Stimulated activated CD4-positive, alpha-beta T cell treated with anti-CD3 and anti-CD28 coated beads, TNF-alpha, amount 100 ng/mL, for 48 hours (primary cell): ENCODE measurements at places on chromosomes 4 and X.

GRCh38 chr4:141132072-141132708 lies 1.1 kb downstream of the RNF150 start:
- no peak for DNase-seq

DNA sequence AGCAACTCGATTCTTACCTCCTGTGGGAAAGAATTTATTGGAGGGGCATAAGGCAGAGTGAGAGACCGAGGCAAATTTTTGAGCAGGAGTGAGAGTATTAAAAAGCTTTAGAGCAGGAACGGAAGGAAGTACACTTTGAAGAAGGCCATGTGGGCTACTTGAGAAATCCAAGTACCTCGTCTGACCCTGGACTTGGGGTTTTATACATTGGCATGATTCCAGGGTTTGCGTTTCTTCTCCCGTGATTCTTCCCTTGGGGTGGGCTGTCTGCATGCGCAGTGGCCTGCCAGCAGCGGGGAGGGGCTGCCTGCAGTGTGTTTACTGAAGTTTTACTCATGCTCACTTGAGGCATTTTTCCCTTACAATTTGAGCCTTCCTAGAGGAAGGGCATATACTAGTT lies 3.4 kb downstream of the GALNT7 start:
- no peak for DNase-seq

DNA sequence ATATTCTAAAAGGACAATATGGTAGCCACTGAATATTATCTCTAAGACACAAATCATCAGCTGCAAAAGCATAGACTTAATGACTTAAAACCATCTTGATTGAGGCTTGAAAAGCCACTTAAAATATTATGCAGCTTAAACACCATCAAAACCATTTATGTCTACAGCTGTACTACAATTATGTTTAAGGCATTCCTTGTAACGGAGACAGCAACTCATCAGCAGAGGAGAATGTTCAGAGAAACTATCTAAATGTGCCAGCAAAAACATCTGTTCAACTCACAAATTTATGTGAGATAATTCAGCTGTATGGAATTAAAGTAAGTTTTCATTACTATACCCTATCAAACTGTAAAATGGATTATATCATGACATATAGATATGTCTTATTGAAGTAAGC lies 147.9 kb upstream of the CTSO start:
- no peak for DNase-seq

- DNase-seq: no peak
Measured at GRCh38 chr4:1864076-1865008, 6.9 kb upstream of the NSD2 start.

GRCh38 chr4:148015058-148015457 lies 283.2 kb downstream of the ARHGAP10 start:
- no peak for DNase-seq

DNA sequence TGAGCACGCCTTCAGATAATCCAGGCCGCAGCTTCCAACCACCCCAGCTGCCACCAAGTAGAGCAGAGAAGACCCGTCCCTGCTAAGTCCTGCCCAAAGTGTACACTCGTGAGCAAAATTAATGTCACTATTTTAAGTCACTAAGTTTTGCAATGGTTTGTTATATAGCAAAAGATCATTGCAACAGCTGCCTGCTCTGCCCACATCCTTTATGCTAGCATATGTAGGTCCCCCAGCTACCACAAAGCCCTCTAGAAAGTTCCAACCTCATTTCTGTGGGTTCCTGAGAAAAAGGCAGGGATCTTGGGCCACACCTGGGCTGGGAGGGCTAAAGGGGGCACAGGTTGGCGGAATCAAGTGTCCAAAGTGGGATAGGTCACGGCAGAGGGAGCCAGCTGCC lies 346.9 kb downstream of the BCOR start:
- DNase-seq: no peak

DNA sequence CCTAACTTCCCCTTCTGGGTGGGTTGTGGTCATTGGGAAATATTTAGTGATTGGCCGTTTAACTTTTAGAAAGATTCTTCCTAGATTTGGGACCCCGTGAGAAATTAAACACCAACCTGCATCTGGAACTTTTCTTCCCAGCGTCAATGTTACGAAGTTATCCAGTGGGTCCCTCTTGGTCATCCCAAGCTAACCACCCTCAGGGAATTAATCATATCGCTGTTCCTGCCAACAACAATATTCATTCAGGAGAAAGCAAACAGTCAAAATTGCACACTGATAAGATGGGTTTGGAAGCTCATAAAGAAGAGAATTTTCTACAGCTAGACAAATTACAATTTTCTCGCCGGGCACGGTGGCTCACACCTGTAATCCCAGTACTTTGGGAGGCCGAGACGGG lies 121.2 kb upstream of the STX18 start:
- no peak for DNase-seq

DNA sequence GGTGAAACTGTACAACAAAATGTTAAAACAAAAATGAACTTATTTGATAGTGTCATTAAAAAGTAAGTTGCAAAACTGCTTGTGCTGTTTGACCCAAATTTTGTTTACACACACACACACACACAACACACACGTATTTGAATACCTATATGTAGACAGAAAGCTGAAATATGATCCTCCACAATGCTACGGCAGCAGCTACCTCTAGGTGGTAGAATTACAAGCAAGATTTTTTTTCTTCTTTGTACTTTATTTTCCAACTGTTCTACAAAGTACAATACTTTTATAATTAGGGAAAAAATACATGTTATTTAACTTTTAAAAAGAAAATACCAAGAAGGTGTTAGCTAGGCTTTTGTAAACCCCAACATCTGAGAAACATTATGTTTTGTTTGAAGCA lies 1.2 kb downstream of the CYTL1 start:
- DNase-seq: no peak

DNA sequence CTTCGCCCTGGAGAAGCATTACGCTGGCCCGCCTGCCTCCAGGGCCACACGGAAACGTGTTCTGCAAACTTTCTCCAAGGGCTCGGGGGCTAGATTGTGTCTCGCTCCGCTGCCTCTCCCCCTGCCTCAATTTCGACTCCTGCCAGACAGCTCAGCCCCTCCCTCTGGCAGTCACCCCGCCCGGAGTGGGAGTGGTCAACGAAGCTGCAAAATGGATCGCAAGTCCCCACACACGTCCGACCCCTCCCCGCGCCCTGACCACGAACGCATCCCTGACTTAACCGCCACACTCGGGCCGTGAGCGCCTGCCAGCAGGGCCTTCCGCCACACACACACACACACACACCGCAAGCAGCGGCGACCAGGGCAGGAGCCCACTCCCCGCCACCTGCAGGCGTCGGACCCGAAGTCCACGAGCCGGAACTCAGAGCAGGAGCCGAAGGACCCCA lies 47.0 kb upstream of the NKAP start:
- no peak for DNase-seq

DNA sequence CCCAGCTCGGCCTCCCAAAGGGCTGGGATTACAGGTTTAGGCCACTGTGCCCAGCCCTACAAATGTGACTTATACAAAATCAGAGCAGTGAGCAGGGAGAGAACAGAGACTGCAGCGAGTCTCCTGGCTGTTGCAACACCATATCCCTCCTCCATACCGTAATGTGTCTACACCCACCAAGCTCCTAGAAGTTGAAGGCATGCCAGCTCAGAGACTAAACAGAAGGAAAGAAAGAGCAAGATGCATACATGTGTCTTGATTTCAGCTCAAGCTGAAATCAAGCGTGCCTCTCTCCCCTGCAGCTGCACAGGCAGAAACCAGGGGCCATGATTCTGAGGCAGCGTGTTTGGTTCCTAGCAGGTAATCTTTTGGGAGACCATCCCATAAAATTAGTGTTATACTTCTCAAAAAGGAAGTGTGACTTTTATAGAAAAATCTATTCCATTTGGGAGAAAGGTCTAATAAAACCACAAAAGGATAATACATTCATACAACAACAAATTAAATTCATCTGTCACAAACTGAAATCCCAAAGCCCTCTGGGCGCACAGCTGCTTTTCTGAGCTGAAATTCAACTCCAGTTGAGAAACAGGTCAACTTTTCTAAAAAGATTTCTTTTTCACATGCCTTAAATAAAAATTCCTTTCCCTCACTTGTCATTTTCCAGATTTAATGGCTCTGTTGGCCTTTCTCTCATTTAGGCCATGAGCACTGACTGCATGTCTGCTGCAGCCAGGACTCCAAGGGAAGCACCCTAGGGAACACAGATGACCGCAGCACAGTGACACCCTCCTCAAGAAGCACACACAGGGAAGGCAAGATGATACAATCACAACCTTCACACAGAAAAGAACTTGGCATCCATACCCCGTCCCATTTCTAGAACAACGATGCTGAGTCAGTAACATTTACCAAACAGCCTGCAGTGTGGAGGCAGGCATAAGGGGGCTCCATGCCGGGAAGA lies 34.4 kb downstream of the AFAP1 start:
- no peak for DNase-seq

- no peak for DNase-seq
Measured at GRCh38 chr4:163556650-163557391, 62.3 kb downstream of the TMA16 start.

DNA sequence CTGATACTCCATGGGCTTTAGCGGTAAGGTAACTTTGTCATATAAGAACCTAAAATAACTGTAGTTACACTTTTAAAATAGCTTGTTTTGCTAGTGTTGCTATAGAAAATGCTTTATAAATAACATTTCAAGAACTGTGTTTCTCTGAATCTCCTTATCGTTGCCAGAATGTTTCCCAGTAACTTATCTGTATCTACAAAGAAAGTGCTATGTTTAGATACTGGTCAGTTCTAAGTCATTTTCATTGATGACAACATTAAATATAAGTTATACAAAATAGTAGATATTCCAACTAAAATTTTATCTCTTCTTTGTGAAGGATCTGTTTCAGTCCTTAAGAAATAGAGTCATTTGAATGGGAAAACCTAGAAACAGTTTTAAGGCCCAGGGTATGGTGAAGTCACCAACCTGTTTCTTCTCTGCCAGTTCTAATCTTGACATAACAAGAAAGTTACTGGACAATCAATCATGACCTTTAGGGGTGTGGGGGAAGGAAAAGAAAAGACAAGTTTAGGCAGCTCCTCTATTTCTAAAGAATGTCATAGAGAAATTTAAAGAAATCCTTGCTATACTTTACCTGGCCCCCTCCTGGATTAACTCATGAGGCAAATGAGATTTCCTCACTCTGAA lies 425.9 kb downstream of the RPA4 start:
- DNase-seq: no peak

DNA sequence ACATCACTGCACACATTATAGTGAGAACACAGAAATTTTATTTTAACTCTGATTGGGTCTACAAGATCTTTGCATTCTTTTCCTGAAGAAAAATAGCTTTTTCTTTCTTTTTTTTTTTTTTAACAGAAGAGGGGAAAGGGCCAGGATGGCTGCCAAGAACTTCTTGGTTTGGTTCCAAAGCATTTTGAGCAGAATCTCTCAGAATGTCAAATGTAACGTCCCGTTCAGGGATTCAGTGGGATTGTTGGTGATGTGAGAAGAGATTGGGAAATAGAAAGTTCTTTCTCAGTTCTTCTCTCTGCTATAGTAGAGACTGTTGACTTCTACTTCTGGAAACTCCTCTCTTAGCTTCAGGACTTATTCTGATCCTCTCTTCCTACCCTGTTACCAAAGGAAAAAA lies 70.9 kb upstream of the CBR4 start:
- no peak for DNase-seq

DNA sequence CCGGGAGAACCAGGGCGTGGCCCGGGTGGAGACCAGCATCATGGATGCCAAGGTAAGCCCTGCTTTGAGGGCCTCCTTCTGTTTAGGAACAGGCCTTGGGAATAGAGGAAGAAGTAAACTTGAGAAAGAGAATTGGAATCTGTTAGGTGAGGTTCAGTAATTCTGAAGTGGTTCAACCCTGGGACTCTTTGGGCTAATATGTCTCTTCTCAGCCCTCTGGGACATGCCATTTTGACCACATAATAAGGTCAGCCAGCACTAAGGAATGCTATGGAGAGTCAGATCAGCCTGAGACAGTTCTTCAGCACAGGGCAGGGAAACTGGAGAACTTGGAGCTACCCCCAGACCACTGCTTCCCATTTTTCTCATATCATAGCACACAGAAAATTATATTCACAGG lies 63.3 kb upstream of the PRPS1 start:
- DNase-seq: no peak

GRCh38 chr4:153371701-153372234 lies 27.3 kb downstream of the MND1 start:
- DNase-seq: no peak

- no peak for DNase-seq
Measured at GRCh38 chrX:131675596-131676194, 131.8 kb downstream of the OR13H1 start.

DNA sequence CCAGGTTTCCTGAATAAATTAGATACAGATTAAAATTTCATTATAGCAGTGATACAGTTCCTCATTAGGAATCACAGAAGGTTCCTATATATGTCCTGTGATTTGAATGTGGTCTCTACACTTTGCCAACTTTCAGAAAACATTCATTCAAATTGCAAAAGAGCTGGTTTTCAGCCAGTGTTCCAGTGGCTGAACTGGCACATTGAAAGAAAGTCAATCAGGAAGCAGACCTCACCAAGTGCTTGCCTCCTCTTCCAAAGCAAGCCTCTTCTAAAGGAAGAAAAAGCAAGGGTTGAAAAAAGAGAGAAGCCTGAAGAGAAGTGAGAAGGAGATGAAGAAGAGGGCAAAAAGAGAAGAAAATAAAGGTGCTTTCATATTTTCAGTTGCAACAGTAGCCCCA lies 12.7 kb downstream of the KLHL34 start:
- DNase-seq: no peak

- DNase-seq: no peak
Measured at GRCh38 chrX:36160081-36160480, 240.5 kb downstream of the CFAP47 start.

- DNase-seq: no peak
Measured at GRCh38 chr4:112854420-112854819, 195.0 kb upstream of the ANK2 start.

DNA sequence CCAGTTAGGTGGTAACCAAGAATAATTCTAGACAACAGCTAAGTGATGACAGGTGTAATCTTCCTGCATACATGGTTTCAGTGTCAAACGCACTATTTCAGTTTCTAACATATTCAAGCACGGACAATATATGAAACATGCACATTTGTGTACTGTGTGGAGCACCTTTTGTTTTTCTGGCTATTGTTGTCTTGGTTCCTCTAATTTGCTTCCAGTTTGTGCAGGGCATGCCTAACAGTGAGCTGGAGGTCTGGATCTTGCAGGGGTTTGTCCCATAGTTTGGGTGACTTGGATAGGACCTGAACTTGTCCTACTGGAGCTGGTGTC lies 70.5 kb upstream of the TBC1D9 start:
- no peak for DNase-seq

DNA sequence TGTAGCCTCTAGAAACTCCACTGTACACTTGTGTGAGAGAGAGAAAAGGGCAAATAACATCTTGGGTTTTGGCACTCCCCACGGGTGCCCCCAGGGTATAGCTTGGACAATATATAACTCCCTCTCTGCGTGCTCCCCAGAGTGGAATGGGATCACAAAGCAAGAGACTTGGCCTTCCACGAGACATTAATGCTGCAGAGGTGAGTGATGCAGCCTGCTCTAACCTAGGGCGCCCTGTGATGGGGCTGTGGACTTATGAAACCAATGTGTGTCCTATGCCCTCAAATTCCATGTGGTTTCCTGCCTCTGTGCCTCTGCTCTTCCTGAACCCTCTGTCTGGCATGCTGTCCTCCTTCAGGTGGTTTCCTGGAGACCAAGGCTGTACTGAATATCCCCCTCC lies 22.0 kb upstream of the FAM9C start:
- no peak for DNase-seq
